SK-MEL-5 (cell line): ENCODE measurements at places on chromosomes 7 and 10.

DNA sequence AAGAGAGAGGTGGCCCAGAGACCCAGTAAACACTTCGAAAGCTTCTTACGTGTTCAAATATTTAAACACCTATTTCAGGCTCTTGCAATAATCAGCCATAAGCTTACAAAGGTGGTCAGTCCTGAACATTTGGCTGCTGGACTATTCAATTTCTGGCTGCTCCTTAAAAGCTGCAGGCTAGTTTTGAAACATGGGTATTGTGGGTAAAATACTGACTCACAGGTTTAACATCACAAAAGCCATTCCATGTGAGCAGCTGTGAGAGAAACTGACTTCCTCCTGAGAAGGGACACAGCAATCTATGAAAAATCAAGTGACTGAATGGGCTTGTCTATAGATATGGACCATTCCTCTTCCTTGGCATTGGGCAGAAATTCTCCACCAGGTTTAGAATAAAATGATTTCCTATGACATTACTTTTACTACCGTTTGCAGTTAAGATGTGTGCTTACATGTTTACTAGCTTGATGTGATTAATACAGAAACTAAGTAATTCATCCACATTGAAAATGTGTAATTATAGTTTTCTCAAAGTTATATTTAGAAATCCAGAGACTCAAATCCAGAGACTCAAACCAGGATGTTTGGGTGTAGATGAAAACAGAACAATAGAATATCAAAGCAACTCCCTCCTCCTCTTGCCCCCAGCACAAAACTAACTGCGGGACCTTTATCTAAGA lies 252.3 kb downstream of the GATA3 start:
- no peak for DNase-seq

DNA sequence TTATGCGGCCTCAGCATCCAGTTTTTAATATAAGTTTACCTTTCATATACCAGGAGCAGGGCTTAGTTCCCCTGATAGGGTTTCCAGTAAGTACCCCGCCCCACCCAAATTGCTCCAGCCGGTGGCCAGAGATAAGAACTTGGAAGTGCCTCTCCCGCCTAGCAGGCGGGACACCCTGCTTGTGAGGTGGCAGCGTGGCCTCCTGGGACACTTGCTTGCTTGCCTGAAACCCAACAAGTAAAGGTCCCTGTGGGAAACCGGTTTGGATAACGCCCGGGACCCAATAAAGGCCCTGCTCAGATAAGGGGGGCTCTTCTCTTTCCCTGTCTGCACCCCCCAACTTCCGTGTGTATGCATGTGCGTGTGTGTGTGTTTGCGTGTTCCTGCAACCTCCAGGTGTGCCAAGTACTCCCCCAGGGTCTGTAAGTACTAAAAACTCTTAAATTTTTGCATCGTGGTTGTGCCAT lies 154.3 kb downstream of the ARHGAP21 start:
- DNase-seq: no peak

GRCh38 chr7:99740573-99741440 lies 5.8 kb upstream of the CYP3A7 start:
- DNase-seq: no peak

DNA sequence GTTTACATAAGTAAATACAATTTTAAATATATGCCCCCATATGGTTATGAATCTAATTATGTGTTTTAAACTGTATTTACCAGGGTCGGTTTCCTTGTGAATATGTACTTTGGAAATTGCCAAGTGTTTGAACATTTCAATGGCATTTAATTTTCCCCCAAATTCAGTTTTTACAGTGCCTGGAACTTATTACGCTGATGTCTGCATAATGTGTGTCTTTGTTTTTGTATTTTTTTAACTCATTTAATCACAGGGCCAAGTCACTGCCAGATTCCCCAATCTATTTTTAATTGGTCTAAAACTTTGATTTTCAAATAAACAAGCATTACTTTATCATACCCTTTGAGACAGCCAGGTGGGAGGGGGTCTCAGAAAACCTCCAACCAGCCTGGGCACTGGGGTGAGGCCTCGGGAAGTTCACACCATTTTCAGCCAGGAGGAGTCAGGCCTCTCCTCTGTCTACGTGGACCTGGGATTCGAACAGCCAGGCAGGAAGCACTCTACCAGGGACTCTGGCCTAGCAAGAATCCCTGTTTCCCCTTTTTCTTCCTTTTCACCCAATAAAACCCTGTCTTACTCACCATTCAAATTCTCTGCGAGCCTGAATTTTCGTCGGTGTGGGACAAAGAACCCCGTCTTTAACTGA lies 151.5 kb upstream of the COL1A2 start:
- no peak for DNase-seq

GRCh38 chr10:64130152-64130551 lies 609.0 kb downstream of the REEP3 start:
- DNase-seq: no peak

DNA sequence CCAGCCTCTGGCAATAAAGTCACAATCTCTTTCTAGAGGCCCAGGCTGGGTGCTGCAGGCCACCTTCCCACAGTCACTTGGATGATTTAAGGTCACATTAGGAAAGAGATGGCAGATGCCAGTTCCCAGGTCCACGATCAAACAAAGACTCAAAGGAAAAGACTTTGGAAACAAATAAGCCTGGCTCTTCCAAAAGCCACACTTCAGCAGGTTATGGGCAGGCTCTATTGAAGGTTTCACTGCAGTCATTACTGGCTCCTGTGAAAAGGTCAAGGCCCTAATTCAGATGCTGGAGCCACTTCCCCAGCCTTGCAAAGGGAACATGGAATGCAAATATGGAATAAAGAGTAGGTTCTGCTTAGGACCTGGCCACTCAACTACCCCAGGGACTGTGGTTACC lies 104.0 kb upstream of the ZNF32 start:
- DNase-seq: no peak

GRCh38 chr10:283140-283479 lies 147.9 kb downstream of the ZMYND11 start:
- DNase-seq: no peak

DNA sequence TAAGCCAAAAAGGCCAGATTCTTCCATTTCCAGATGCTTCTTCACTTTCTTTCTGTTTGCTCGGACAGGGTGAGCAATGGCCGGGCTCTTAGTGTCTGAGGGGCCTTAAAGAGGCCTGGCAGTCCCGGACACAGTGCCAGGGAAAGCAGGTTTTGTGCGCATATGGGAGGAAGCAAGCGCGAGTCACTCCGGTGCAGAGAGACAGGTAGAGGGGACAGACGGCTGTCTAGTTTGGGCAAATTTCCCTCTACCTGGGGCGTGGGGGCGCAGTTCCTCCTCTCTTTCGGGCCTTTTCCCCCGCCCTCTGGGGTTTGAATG lies 4.7 kb downstream of the NEUROD6 start:
- no peak for DNase-seq

DNA sequence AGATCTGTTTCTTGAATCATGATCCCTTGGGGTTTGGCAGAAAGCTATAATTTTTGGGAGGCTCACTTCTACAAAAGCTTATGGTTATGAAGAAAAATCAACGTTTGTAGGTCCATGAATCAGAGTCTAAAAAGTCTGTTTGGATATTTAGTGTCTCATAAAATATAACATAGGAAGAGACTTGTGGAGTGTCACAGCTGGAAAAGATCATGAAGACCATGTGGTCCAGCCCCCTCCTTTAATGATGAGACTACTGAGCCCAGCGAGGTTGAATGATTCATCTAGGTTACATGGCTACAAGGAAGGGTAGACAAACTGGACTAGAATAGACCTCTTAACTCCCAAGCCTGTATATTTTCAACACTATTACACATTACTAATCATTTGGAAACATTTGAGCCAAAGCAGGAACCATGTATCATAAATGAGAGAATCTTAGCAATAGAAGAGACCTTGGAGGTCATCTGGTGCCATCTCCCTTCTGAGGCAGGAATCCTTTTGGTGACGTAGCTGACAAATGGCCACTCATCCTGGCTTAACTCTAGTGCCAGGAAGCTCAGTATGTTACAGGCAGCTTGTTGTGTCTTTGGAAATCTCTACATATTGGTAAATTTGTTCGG lies 152.5 kb downstream of the CREB5 start:
- no peak for DNase-seq

GRCh38 chr10:90417029-90417428 lies 440.8 kb downstream of the HTR7 start:
- no peak for DNase-seq
